ENCODE measurements at places on chromosomes 4 and X.

- no peak for DNase-seq
Measured at GRCh38 chrX:140766024-140766611, 56.6 kb downstream of the LINC00632 start.

DNA sequence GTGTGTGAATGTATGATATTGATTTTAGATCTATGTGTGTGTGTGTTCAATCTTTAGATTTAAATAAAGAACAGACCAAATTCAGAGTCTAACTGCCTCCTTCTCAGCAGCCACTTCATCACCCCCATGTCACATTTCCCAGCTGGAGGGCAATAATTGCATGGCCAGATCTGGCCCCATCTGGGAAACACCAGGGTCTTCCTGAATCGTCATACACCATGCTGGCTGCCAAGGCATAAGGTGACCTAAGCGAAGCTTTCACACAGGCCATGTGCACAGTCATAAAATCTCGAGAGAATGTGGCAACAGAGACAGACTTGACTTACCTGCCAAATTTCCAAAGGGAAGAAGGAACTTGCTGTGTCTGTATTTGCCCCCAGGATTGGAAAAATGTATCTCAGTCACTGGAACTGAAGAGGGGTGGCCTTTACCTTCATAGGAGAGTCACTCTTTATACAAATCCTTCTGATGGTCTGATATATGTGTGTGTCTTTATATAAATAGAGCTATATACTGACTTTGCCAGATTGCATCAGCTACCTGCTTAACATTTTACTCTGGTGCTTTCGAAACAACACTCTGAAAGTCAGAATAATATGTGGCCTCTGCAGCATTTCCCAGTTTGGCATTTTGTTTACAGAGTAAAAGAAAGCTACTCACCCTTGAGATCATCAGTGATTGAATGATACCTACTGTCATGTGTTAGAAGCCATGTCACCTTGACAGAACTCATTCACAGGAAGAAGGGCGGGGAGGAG is at the start of gene PLAC1:
TSS of gene PLAC1 (minus strand) at position 470 of the 758 bp plus-strand sequence. CDS start 91,789 bp downstream, outside the sequence.
- DNase-seq = no peak

DNA sequence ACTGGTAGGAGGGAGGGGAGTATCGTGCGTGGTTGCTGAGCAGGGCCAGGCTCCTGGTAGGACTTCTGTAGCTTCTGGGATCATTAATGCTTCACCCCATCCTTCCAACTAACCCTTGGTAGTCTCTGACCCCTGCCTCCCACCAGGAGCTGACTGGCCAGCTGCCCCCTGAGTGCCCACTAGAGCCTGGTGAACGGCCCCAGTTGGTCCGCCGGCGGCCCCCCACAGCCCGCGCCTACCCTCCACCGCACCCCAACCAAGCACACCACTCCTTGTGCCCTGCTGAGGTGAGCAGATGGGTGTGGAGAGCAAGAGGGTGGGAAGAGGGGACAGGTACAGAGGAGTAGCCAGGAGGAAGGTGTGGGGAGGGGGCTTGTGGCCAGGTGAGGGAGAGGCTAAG is 4.9 kb downstream of the CCDC120 start:
- DNase-seq = no peak

DNA sequence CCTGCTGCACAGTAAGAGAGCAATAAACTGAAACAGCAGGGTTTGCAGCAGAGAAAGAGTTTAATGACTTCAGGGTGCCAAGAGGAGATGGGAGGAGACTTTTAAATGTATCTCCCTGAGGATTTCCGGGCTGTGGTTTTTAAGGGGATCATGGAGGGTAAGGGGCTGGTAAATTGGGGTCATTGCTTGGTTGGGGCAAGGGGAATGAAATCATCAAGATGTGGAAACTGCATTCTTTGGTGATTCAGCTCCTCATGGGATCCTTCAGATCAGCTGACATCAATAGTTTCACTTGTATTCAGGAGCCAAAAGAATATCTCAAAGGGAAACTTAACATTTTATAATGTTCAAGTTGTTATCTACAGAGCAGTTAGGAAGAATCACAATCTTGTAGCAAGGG is 174.3 kb upstream of the ANXA10 start:
- DNase-seq = no peak

DNA sequence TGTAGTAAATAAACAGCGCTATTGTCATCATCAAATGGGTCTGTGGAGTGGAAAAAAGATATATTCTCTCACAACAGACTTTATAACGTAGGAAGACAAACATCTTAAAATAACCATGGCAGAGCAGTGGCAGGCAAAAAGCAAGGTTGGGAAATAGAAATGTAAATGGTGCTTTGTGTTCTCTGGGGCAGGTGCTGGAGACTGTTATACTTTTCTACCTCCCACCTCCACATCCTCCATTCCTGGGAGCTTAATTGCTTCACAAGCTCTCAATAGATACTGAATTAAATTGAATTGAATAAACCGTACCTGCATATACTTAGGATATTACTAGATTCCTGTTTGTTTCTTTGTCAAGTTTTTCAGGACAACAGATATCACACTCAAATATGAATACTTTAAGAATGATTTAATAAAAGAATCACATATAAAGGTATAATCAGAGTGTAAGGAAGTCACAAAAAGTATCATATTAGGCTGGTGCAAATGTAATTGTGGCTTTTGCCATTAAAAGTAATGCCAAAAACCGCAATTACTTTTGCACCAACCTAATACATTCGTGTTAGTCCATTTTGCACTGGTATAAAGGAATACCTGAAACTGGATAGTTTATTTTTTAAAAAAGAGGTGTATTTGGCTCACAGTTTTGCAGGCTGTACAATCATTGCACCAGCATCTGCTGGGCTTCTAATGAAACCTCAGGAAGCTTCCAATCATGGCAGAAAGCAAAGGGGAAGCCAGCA is 367.3 kb downstream of the GRIA2 start:
- no peak for DNase-seq

DNA sequence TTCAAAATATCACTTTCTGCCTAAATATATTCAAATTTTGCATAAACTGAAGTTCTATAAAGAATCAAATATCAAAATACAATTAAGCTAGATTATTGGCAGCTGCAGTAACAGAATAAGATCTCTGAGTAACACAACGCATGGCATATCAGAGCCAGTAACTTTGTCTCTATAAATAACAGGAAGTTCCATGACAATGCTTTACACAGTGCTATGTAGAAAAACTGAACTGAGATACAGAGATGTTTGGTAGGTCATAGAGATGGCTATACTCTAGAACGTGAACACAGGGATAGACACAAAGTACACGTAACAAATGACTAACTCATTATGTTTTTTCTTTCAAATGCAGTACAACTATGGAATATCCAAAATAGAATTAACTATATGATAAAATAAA is 18.2 kb downstream of the UBE2D3 start:
- peak; percentile 66 for DNase-seq

DNA sequence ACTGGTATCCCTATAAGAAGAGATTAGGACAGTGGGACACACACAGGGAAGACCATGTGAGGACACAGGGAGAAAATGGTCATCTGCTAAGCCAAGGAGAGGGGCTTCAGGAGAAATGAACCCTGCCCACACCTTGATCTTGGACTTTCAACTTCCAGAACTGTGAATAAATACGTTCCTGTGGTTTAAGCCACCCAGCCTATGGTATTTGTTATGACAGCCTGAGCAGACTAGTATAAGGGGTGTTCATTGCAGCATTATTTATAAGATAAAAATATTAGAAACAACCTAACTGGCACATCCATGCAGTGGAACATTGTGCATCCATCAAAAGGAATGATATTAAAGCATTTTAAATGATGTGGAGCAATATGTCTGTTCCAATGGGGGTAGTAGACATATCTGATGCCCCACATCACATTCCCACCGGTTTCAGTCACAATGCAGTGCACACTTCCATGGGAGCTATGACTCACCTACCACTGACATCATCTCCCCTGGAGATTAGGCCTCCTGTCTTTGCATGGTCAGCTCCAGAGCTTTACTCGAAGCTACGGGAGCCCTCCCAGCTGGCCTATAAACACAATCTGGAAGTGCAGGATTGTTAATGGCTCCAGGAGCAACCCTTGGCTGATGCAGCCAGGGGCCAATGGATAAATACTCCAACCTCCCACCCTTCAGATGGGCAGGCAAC is 38.9 kb upstream of the MAMLD1 start:
- no peak for DNase-seq

- DNase-seq = no peak
Measured at GRCh38 chr4:85748654-85749053, 273.7 kb downstream of the ARHGAP24 start.

GRCh38 chr4:4693258-4693657 is 151.4 kb upstream of the STX18 start:
- DNase-seq = peak; percentile 82

DNA sequence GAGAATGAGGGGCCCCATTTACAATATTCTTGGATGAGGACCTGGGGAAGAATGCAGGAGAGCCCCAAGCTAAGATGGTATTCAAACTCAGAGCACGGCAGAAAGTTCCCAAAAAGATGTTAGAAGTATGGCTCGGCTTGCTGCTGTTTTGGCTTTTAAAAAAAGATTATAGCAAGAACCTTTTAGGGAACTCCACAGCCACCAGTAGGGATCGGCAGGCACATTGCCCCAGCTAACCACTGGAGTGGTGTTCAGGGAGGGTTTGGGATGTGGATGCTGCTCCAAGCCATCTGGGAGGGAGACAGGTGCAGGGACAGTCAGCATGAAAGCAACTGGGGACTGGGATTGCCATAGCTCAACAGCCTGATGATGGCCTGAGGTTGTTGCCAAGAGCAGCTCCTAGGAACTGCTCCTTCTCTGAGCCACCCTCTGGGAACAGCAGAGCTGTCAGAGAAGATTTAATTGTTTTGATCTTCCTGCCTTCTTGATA is 63.0 kb downstream of the SORBS2 start:
- no peak for DNase-seq

- peak; percentile 8 for DNase-seq
Measured at GRCh38 chr4:186204103-186204559, 12.8 kb downstream of the CYP4V2 start.

GRCh38 chrX:397575-397974 is 10.9 kb upstream of the PPP2R3B start:
- no peak for DNase-seq

DNA sequence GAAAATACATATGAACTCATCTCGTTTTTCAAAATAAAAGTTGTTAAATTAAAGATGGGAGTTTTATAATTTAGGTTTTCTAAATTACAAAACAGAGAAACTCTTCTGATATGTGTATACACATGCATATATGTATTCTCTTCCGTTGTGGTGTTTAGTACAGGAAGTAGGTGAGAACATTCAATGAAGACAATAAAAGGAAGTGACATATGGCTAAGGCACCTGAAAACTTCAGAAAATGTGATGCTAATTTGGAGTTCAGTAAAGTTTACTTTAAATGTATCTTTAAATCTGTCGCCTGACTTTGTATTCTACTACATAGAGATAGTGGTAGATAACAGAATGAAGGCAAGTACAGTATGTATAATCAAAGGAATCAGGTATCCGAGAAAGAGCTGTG is 33.5 kb upstream of the ITM2A start:
- no peak for DNase-seq

- DNase-seq = no peak
Measured at GRCh38 chrX:72020788-72021187, 110.1 kb downstream of the NHSL2 start.

- no peak for DNase-seq
Measured at GRCh38 chr4:184635381-184635780, 13.9 kb downstream of the CASP3 start.

- DNase-seq = peak; percentile 11
Measured at GRCh38 chrX:134684956-134685355, 26.7 kb upstream of the PLAC1 start.

DNA sequence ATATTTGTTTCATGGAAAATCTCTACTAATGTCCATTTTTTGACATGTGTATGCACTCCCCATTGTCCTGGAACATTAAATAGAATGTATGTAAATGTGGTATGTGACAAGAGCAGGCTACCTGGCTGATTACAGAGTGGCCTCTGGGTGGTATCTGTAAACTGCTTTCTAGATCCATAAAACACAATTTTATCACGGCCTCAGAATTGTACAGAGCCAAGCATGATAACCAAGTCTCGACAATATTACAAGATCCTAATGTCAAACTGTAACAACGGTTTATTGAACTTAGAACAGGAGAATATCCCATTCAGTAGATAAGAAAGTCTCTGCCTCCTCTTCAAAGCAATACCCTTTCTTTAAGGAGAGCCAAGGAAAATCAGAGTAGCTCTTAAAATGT is 212.4 kb downstream of the PCDH7 start:
- DNase-seq = no peak

DNA sequence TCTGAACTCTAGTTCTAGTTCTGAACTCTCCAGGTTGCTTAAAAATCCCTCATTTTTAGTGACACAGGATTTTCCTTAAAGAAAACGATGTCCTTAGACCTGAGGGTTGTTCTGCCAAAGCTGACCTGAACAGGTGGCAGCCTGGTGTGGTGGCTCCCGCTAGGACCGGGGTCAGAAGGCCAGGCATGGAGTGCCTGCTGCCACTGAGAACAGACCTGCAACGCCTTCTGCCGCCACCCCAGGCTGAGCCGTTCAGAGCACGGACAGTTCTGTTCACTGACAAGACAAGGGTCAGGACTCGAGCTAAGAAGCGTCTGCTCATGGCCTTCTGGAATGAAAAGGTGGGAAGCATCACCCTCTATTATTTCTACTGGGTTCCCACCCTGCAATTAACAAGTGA is 15.8 kb downstream of the DCTD start:
- no peak for DNase-seq

DNA sequence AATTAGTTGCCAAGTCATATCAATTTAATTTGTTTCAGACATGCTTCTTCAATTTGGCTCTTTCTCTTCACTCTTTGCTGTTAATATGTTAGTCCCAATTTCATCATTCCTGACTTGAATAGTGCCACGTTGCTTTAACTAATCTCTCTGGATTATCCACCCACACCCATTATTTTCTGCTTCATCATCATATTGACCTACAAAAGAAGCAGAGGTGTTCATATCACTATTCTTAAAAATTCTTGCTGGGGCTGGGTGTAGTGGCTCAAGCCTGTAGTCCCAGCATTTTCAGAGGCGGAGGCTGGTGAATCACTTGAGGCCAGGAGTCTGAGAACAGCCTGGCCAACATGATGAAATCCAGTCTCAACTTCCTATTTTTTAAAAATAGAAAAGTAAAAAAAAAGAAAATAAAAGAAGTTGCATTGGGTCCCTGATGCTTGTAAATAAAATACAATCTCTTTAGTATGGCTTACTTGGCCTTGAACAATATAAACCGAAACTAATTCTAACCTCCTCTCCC is 65.7 kb upstream of the KCNIP4 start:
- DNase-seq = peak; percentile 91

DNA sequence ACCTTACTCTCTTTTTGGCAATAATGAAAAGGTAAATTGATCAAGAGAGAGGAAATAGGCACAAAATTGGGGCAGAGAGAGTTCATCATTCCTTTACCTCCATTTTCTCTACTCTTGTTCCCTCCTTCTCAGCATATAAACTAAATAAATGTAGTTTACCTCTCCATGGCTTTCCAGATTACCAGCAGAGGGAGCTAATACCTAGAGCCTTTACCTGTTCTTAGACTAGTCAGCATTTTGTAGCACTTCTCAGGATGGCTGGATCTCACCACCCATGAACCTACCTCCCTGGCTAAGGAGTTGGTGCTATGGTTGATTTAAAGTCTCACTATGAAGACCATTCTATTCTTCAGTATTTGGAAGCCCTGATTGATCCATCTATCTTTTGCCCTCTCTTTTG is 15.7 kb downstream of the OFD1 start:
- DNase-seq = no peak

- no peak for DNase-seq
Measured at GRCh38 chr4:90476019-90476418, 348.8 kb downstream of the CCSER1 start.
